ENCODE measurements at places on chromosomes 2 and 18.

DNA sequence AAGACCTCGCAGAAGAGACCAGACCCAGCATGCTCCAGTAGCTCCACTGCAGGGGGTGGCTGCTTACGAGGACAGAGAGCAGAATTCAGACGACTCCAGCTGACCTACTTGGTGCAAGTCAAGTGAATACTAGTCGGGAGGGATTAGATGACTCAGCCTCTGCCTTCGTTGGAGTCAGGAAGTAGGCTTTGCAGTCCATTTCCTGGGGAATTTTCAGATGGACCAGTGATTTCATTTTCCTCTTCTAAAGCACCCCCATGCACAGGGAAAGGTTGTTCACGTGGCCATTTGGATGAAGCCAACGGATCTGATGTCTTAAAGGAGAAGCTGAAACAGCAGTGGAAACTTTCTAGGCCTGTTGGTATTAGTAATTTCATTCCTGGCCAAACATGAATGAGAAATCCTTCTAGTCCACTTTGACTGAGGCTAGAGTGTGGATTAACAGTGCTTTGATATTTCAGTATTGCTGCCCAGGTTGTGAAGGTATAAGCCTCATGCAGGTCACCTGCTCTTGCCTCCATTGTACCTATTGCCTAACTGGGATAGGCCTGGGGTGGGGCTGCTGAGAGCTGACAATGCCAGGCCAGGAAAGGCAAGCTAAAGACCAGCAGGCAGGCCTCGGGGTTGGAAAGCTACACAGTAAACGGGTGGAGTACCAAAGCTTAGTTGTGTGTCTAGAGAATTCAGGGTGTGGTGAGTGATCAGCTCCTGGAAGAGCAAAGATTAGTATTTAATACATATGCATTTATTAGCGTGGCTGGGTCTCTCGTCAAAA, 117.6 kb upstream of the FOSL2 start:
- DNase-seq, result no peak

DNA sequence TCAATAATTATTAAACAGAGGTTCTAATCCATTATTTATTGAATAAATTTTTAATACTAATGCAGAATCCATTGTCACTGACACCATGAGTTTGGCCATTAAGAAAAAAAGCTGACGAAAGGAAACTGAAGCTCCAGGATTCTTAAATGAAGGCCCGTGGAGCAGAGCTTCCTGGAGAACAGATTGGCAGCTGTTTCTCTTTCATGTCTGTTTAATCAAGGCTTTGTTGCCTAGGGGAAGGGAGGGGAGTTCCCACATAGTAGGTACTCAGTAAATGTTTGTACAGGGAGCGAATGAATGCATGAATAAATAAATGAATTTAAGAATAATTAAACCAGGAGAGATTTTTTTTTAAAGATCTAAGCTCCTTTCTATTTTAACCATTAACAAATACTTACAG, 315.1 kb upstream of the KLHL29 start:
- no peak for DNase-seq

- no peak for DNase-seq
Measured at GRCh38 chr2:118738106-118738505, 109.3 kb downstream of the EN1 start.

GRCh38 chr2:51247252-51247805, 215.4 kb upstream of the NRXN1 start:
- no peak for DNase-seq

DNA sequence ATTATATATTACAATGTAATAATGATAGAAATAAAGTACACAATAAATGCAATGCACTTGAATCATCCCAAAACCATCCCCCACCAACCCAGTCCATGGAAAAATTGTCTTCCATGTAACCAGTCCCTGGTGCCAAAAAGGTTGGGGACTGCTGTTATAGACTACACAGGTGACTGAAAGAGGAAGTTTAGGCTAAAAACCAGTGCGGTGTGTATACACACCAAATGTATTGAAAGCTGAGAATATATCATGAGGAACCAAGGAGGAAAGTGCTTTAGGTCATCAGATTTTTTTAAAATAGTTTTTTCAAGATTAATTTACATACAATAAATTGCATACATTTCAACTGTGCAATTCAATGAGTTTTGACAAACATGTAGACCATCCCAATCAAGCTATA, 20.5 kb upstream of the C1D start:
- no peak for DNase-seq

- DNase-seq, result no peak
Measured at GRCh38 chr2:132910432-132910831, 240.4 kb upstream of the LYPD1 start.

- no peak for DNase-seq
Measured at GRCh38 chr2:102796337-102796736, 34.5 kb downstream of the TMEM182 start.

GRCh38 chr18:64027931-64028695, 58.2 kb downstream of the SERPINB8 start:
- DNase-seq, result no peak

- DNase-seq, result no peak
Measured at GRCh38 chr18:26909599-26910290, 44.2 kb upstream of the AQP4 start.

DNA sequence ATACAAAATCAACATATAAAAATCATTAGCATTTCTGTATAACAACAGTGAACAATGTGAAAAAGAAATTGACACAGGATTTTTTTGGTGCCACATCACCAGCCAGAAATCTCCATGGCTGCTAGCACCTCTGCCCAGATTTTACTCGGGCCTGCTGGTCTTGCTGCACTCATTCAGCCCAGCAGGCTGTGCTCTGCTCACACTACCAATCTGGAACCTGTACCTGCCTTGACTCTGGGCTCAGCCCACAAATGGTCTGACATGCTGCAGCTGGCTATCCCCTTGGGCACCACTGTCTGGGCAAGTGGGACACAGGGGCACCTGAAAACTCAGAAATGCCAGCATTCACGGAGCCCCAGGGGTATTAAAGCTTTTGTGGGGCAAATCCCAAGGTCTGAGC, 392.5 kb upstream of the NRXN1 start:
- no peak for DNase-seq

DNA sequence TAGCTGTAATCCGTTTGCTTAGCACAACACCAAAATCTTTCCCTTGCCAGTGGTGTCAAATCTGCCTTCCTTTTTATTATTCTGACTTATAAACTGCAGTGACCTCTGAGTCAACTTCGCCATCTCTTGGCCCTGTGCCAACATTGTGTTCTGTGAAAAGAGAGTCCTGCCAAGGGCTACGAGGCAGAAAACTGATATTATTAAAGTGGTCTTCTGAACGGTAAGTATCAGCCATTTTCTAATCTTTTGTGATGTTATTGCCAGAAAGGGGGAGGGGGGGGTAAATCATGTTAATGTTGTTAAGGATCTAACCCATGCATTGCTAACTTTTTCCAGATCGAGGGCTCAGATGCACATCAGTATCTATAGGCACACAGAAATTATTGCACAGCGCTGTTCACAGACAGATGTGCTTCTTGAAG, 121.5 kb upstream of the LTBP1 start:
- no peak for DNase-seq

GRCh38 chr2:235068701-235069100, 116.9 kb downstream of the SH3BP4 start:
- no peak for DNase-seq

DNA sequence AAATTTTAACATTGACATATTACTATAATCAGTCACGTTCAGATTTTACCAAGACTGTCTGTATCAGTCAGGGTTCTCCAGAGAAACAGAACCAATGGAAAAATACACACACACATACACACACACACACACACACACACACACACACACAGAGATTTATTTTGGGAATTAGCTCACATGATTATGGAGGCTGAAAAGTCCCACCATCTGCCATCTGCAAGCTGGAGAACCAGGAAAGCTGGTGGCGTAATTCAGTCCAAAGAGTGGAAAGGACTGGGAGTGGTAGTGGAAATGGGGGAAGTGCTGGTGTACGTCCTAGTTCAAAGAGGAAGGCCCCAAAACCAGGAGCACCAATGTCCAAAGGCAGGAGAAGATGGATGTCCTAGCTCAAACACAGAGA, 166.4 kb downstream of the AKAIN1 start:
- no peak for DNase-seq

Data from T-helper 1 cell (primary cell).